Activated CD4-positive, alpha-beta T cell treated with anti-CD3 and anti-CD28 coated beads, Interleukin-2, amount 10 ng/mL, durations not matched to agents 7 days and 5 days (primary cell): ENCODE measurements at places on chromosomes 3 and 15. TPM values are rescaled to one million over a fixed set of nuclear protein-coding genes. Genes with fewer than 3 reads are reported as not detected.

DNA sequence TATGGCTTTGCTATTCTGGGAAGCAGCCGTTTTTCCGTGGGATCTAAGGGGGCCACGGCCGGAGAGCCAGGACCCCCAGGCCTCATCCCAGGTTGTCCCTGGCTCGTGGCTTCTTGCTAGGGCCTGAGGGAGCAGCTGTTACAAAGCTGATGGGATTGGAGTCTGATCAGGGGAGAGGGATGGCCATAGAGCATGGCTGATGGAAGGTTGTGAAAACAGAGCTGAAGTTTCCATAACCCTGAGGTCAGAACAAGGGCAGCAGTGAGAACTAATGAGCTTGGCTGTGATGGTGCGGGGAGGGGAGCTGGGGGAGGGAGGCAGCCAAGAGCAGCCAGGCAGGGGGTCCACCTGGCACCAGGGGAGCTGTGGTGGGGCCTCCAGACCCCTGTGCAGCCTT is 63.0 kb downstream of the LINGO1 start:
- DNase-seq, result no peak

DNA sequence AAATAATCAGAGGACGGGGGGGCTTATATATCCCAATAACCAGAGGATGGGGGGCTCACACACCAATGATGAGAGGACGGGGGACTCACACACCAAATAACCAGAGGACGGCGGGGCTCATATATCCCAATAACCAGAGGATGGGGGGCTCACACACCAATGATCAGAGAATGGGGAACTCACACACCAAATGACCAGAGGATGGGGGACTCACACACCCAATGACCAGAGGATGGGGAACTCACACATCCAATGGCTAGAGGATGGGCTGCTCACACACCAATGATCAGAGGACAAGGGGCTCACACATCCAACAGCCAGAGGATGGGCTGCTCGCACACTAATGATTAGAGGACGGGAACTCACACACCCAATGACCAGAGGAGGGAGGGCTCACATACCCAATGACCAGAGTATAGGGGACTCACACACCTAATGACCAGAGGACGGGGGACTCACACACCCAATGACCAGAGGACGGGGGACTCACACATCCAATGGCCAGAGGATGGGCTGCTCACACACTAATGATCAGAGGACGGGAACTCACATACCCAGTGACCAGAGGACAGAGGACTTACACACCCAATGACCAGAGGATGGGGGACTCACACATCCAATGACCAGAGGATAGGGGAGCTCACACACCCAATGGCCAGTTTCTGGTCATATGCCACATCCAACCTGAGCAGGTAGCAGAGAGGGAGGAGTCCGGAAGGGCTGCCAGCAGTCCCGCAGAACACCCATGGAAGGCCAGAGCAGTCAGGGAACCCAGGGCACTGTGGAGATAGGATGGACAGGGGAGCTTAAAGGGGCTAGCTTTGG is 10.6 kb downstream of the RAB6B start:
- DNase-seq, result no peak

DNA sequence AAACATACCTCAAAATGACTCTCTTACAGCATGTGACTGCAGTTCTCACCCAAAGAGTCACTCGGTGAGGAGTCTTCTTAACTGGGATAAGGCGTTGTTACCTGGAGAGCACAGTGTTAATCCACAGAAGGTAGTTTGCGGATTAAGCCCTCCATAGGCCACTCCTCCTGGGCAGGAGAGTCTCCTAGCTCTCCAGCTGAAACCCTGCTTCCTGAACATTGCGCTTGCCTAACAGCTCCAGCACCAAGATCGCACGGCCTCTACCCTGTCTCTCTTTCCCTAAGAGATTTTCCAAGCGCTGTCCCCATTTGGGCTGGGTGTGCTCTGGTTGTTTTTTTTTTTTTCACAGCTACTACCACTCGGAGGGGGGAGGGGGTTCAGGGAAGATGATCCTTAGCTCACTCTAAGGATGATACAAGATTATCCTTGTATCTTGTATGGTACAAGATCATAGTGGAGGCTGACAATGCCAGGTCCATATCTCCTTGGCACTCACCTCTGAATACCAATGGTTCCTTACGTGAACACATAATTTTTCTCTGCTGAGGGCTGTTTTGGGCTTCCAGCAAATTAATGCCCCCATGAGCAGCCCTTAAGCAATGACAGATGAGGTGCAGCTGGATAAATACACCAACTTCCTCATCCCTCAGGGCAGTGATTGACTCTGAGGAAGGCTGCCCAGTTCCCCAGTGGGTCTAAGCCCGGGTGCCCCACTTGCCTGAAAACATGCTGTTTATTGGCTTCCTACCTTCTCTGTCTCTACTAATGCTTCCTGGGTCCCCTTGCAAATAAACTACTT is 185.2 kb upstream of the TSC22D2 start:
- no peak for DNase-seq

DNA sequence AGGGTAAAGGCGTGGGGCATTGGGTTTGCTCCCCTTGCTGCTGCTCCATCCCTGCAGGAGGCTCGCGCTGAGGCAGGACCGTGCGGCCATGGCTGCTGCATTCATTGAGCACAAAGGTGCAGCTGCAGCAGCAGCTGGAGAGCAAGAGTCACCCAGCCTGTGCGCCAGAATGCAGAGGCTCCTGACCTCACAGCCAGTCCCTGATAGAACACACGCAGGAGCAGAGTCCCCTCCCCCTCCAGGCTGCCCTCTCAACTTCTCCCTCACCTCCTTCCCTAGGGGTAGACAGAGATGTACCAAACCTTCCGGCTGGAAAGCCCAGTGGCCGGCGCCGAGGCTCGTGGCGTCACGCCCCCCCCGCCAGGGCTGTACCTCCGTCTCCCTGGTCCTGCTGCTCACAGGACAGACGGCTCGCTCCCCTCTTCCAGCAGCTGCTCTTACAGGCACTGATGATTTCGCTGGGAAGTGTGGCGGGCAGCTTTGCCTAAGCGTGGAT is 47.0 kb downstream of the PGPEP1L start:
- no peak for DNase-seq

GRCh38 chr3:10223676-10224639 is 24.3 kb upstream of the TATDN2 start:
- peak; percentile 63 for DNase-seq

GRCh38 chr3:68666429-68667136 is 265.8 kb downstream of the TAFA4 start:
- no peak for DNase-seq

GRCh38 chr15:68885070-68885469 is 45.3 kb upstream of the SPESP1 start:
- DNase-seq, result no peak

GRCh38 chr3:14849638-14850230 is 31.0 kb downstream of the FGD5 start:
- DNase-seq, result no peak

GRCh38 chr3:147640781-147641180 is 231.6 kb downstream of the ZIC1 start:
- no peak for DNase-seq

DNA sequence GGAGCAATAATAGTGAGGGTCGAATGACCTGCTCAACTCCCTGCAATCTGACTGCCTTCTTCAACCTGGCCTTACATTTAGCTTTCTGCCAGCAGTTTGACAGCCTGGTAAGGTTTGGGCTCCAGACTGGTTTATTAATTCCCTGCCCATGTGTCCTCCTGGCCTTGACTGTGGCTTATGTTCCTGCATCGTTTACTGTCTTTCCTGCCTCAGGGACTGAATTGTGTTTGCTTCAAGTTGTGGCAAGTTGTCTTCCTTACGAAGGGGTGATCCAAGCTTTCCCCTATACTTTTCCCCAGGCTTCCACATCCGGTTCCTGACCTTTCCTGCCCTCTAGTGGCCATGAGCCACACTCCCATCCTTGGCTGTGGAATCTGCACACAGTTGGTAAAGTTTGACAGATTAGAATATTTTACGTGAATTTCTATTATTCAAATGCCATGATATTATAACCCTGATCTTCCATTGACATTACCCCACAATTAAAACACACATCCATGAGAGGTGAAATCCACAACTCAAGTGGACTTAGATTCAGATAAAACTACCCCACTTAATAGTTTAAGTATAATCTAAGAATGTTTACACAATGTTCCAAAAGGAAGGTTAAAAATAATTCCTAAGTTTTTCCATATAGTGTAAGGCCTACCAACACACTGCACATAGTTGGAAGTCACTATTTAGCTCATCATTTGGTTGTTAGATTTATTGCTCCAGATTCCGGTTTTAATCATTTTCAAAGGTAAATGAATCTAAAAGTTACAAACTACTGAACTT is 95.7 kb downstream of the NEDD4 start:
- no peak for DNase-seq

DNA sequence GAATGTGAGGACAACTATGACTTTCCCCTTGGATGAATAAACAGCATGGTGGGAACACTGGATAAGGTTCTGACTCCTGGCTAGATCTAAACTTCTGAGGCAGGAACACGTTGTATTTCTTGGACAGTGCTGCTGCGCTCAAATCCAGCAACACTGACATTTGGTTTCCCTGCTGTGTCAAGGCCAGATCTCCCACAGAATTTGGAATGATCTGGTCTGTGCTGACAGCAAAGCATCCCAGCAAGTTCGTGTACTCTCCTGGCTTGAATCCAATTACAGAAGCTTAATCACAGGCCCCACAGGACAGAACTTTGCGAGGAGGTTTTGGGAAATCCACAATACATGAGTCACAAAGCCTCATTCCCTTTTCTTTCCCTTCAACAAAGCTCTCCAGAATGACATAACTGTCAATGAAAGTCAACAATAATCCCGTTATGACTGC is 92.5 kb downstream of the ADAMTS9 start:
- DNase-seq, result no peak

- DNase-seq, result no peak
Observed at GRCh38 chr3:146159616-146160320, 1.2 kb downstream of the PLOD2 start.

DNA sequence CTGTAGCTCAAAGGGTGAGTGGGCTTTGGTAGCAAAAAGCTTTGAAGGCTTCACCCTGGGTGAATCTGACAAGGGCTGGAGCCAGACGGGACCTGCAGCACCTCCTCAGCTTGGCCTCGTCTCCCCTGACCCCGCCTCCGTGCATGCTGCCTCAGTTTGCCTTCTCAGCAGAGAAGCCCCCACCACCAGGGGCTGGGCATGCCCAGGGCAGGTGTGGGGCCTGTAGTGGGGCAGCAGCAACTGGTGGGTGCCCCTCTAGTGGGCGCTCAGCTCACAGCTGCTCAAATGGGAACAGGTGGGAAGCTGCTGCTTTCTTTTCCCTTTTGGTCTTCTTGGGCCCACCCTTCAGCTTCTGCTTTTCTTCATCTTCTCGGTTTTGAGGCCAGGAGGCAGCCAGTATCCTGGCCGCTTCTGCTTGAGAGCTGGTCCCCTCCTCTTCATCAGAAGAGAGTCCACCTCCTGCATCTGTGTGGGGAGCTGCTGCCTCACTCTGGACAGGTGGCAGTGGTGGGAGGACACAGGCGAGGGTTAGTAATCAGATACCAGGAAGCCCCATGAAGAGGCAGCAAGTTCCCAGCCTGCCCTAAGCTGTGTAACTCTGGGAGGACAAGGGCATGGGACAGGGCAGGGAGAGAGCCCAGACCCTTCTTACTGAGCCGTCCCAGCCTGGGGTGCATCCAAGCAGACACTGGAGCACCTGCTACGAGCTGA is 21.0 kb downstream of the TMEM43 start:
- DNase-seq, result no peak

GRCh38 chr15:45606413-45606812 is 19.2 kb downstream of the BLOC1S6 start:
- no peak for DNase-seq

GRCh38 chr3:168213920-168214319 is 118.2 kb upstream of the GOLIM4 start:
- no peak for DNase-seq

- DNase-seq, result no peak
Observed at GRCh38 chr3:193130576-193130975, 110.4 kb upstream of the PLAAT1 start.

GRCh38 chr15:93837450-93837849 is 393.9 kb upstream of the MCTP2 start:
- DNase-seq, result no peak

DNA sequence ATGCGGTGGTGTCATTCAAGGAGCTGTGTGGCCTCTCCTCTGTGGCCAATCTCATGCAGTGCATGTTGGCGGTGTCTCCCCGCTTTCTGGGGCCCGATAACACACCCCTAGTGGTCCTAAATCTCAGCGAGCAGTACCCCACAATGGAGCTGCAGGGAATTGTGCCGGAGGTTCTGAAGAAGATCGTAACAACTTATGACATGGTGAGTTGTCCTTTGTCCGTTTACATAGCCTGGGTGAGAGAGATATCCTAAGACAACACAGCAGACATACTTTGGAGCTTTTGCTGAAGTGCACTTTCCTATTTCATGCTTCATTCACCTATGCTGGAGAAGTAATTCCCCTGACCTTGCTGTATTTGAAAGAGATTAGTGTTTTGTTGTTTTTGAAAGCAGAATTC is 130.0 kb downstream of the PLCL2 start:
- DNase-seq, result no peak

GRCh38 chr3:111081008-111081545 is 9.5 kb downstream of the NECTIN3 start:
- no peak for DNase-seq

DNA sequence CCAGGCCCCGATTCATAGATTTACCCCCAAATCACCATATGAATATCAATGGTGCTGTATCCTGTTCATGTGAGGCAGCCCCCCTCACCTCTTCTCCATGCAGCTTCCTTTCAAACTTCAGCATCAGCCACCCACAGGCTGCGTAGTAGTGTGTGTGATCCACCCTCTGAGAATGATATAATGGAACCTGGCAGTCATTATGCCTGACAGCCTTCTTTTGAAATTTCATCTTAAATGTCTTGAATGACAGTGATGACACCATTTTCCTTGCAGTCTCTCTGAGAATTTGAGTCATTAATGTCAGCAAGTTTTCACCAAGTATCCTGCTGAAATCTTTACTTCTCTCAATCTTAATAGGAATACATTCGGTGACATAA is 3.5 kb upstream of the CLRN1 start:
- no peak for DNase-seq

GRCh38 chr3:141055536-141056445 is 4.6 kb downstream of the SPSB4 start:
- DNase-seq, result no peak

- peak; percentile 56 for DNase-seq
Observed at GRCh38 chr3:17088602-17089313, 204.0 kb downstream of the PLCL2 start.

Gene CAV3
- total RNA-seq, result not detected

Gene PROS1
- 0.20 TPM for total RNA-seq

Gene ATP11B
- total RNA-seq, result 104 TPM

Gene MINAR1
- 0.55 TPM for total RNA-seq

Gene KLHL40
- total RNA-seq, result not detected

Gene RPL15
- 1,598 TPM for total RNA-seq

Gene MASP1
- total RNA-seq, result not detected

Gene KLHL6
- total RNA-seq, result 40.4 TPM

Gene NR2E3
- total RNA-seq, result not detected

Gene GPR171
- 144 TPM for total RNA-seq

Gene RTP4
- 19.4 TPM for total RNA-seq

Gene QRICH1
- total RNA-seq, result 164 TPM

Gene USP50
- not detected for total RNA-seq

Gene ZMYND10
- 3.5 TPM for total RNA-seq

Gene A4GNT
- total RNA-seq, result not detected

Gene KCNMB2
- not detected for total RNA-seq
